ENCODE measurements at places on chromosomes 1 and 21. TPM values are rescaled to one million over a fixed set of nuclear protein-coding genes. Genes with fewer than 3 reads are reported as not detected.

Gene PDZK1
- 0.72 TPM for total RNA-seq

Gene RHD
- not detected for total RNA-seq

Gene SPATA46
- total RNA-seq, result not detected

Gene GNAT2
- 0.17 TPM for total RNA-seq

Gene SPATA45
- not detected for total RNA-seq

Gene GBP1
- 0.14 TPM for total RNA-seq

Gene CD2
- total RNA-seq, result not detected

Gene PPFIA4
- 0.32 TPM for total RNA-seq

Gene C8B
- not detected for total RNA-seq

Gene TMEM183A
- 42.6 TPM for total RNA-seq

Gene ACKR1
- not detected for total RNA-seq

Gene ANKRD35
- 0.04 TPM for total RNA-seq

Gene HSF2BP
- total RNA-seq, result 1.8 TPM

Gene RSPH1
- total RNA-seq, result 0.68 TPM

Gene RCC2
- total RNA-seq, result 50.8 TPM

Gene ATP1A4
- not detected for total RNA-seq

Gene IPO9
- total RNA-seq, result 46.6 TPM

Gene LRRC38
- 0.06 TPM for total RNA-seq

Gene DSCAM
- total RNA-seq, result not detected

Gene RUNX1
- total RNA-seq, result 5.7 TPM

Gene ARMH1
- 0.38 TPM for total RNA-seq

Gene CIART
- 2.2 TPM for total RNA-seq

Gene CD164L2
- total RNA-seq, result not detected

Data from A549 treated with Mapracorat at 1 μM for 4 hours (cell line).